T follicular helper cell (primary cell): ENCODE measurements at places on chromosomes 5 and 9.

- DNase-seq: no peak
Measured at GRCh38 chr5:122959740-122960445, 76.6 kb downstream of the PPIC start.

DNA sequence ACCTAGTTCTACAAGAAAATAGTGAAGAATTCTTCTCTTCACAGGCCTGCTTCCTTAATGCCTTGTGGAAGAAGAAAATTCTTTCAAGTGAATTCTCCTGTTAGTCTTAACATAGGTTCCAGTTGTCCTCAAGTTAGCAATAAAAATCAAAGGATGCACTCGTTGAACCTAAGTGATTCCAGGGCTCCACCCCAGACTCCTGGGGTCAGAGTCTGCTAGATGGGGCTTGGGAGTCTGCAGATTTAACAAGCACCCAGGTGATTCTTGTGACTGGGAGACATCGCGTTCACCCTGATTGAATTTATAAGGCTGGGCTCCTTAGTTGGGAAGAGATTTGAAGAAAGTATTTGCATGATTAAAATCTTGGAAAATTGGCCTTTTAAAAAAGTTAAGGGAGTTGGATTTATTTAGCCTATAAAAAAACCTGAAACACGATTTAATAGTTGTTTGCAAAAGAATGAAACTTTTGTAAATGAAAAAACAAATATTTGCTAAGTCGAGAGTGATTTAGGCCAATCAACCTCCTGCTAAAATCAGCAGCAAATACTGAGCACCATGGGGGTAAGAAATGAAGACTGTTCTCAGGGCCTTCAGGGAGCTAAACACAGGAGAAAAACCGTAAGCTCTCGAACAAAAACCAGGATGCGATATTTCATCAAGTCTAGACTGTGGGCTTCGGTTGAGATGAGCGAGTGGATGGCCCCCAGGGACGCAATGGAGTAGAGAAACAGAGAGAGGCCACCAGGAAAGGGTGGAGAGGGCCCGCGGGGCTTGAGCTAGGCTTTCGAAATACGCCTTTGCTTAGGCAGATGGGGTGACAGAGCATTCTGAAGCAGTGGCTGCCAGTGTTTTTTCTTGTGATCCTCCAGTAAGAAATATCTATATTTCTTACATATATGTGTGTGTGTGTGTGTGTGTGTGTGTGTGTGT lies 86.9 kb upstream of the TTC23L start:
- DNase-seq: no peak

GRCh38 chr9:72574156-72574810 lies 52.9 kb downstream of the TMC1 start:
- no peak for DNase-seq

GRCh38 chr5:90590-91547 lies 1.1 kb upstream of the PLEKHG4B start:
- DNase-seq: no peak

- no peak for DNase-seq
Measured at GRCh38 chr5:194102-194501, 2.8 kb downstream of the LRRC14B start.

GRCh38 chr5:168598639-168599038 lies 19.5 kb upstream of the PANK3 start:
- DNase-seq: no peak

- DNase-seq: no peak
Measured at GRCh38 chr9:25177858-25178257, 500.4 kb downstream of the TUSC1 start.

DNA sequence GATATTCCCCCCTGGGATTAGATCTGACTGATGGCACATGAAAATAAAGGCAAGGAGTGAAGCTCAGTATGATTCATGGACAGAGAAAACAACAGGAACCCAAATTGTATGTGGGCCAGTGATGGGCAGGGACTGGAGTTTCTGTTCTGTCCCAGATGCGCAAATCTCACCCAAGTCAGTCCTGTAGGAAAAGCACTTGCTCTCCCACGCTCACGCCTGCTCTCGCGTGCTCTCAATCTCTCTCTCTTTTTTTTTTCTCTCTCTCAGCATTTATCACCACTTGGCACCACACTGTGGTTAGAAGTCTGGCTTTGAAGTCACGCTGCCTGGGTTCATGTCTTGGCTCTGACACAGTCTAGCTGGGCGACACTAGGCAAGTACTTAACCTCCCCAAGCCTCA lies 106.5 kb upstream of the LRRTM2 start:
- no peak for DNase-seq

GRCh38 chr5:79157305-79157704 lies 45.7 kb downstream of the BHMT start:
- DNase-seq: no peak

- no peak for DNase-seq
Measured at GRCh38 chr9:129595311-129595741, 25.6 kb downstream of the C9orf50 start.

- DNase-seq: no peak
Measured at GRCh38 chr5:153489611-153490010, 859 bp upstream of the GRIA1 start.

DNA sequence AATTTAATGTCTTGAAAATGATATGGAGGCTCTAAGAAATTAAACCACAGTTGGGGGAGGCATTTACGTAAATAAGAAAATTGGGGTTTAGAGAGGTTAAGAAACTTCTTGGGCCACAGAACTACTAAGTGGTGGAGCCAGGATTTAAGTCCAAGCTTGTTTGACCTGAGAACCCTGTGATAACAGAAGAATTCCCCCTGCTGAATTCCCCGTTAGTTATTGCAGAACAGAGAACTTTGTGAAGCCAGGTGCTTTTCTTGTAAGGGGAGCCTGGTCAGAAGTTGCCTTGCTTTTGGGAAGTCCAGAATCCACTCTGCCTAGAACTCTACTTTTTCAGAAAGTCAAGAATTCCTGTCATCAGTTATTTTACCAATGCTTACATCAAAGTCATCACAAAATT lies 309.3 kb upstream of the SEMA6A start:
- no peak for DNase-seq

- DNase-seq: no peak
Measured at GRCh38 chr5:150625164-150625535, 15.3 kb upstream of the SYNPO start.

DNA sequence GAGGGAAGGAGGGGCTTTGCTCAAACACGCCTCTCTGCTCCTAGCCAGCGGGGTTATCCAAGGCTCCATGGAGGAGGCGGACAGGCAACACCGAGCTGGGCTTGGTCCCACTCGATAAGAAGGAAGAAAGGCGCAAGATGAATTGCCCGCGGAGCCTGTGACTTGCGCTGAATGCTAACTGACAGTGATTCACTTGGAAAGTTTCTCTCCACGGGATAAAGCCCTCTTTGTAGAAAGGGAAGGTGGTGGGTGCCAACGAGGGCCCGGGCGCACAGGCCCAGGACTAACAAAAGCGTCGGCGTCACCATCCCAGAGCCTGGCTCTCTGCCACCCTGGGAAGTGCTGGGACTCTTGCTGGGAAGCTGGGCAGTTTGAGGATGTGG lies 76.0 kb downstream of the VAV2 start:
- DNase-seq: no peak

GRCh38 chr5:107468276-107468675 lies 202.5 kb downstream of the EFNA5 start:
- DNase-seq: no peak

GRCh38 chr5:150703762-150704161 lies 2.9 kb upstream of the RBM22 start:
- DNase-seq: no peak

- no peak for DNase-seq
Measured at GRCh38 chr9:70045452-70045851, 1.8 kb downstream of the MAMDC2 start.

GRCh38 chr5:149358294-149358651 lies 427 bp downstream of the PCYOX1L start:
- DNase-seq: peak; percentile 18

- no peak for DNase-seq
Measured at GRCh38 chr5:94983861-94984535, 300.9 kb downstream of the MCTP1 start.

- DNase-seq: no peak
Measured at GRCh38 chr5:51383131-51384121, at the start of gene ISL1. Gene ISL1, plus strand, starts transcription at chr5:51383448. Its CDS starts 224 bp downstream, at chr5:51383672.

GRCh38 chr5:112165897-112166737 lies 253.0 kb downstream of the EPB41L4A start:
- no peak for DNase-seq

DNA sequence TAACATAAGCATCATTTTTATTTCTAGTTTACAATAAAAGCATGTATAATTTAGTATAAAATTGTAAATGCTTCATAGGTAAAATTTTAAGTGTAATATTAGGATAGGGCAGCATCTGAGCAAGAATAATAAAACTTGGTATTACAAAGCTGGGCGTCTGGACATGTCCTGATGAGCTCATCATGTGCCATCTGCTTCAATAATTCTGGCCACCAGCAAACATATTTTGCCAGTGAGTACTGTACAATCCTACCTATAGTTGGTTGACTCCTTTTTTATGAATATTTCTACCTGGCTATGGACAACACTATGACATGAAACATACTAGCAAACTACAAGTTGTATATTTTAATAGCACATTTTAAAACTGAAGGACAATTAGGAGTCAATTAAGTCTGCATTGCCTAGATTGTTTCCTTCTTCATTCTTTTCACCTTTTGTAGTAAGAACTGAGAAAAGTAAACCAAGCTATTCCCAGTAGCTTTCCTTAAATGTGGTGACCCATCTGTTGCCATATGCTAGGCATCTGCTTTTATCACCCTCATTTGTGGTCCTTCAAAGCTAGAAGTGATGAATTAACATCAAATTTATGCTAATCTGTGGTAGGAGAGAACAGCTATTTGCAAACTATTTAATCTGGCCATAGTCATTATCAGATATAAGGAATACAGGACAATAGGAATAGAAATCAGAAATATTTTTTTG lies 23.4 kb downstream of the LURAP1L start:
- no peak for DNase-seq

DNA sequence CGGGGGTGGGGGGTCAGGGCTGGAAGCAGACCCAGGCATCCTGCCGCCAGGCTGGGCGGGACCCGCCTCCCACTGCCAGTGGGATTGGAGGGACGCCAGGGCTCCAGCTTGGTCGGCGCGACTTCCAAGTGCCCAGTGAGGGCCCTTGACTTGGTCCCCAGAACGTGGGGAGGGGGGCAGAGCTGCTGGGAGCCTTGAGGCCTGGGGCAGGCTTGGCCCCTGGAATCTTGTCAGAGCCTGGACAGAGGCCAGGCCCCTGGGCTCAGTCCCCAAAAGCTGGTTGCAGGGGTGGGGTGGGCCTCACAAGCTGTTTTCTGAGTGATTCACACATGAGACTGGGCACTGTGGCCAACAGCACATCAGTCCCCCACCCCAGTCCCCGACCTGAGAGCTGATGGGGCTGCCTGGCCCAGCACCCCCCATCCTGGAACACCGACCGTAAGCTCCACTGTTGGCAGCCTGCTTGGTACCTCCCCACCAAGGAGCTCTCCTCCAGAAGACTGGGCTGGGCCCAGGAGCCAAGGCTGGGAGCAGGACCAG lies 526 bp downstream of the CLIC3 start:
- no peak for DNase-seq

- DNase-seq: no peak
Measured at GRCh38 chr5:160702934-160703333, 149.1 kb downstream of the ATP10B start.

GRCh38 chr9:16458696-16459420 lies 411.6 kb downstream of the BNC2 start:
- DNase-seq: no peak

DNA sequence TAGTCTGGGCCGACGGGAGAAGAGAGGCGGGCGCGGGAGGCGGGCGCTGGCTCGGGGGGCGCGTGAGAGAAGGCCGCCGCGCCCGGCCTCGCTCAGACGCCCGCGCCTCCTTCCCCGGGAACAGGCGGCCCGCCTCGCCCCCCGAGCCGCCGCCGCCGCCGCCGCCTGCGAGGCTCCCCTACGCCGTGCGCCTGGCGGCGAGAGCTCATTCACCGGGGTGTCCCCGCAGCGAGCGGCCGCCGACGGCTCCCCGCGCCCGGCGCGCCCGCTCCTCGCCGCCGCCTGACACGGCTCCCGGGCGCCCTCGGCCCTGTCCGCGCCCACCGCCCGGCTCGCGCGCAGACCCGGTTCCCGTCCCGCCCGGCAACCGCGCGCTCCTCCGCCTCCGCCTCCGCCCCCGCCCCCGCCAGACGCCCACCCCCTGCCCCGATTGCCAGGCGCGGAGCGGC lies at the start of gene GNAQ:
Gene GNAQ, minus strand, starts transcription at position 368 of the 449 bp plus-strand sequence. CDS start 576 bp downstream, outside the sequence.
- DNase-seq: no peak

GRCh38 chr5:127562252-127562651 lies 44.8 kb downstream of the PRRC1 start:
- DNase-seq: no peak

- DNase-seq: no peak
Measured at GRCh38 chr5:171369056-171369455, 18.6 kb upstream of the NPM1 start.

DNA sequence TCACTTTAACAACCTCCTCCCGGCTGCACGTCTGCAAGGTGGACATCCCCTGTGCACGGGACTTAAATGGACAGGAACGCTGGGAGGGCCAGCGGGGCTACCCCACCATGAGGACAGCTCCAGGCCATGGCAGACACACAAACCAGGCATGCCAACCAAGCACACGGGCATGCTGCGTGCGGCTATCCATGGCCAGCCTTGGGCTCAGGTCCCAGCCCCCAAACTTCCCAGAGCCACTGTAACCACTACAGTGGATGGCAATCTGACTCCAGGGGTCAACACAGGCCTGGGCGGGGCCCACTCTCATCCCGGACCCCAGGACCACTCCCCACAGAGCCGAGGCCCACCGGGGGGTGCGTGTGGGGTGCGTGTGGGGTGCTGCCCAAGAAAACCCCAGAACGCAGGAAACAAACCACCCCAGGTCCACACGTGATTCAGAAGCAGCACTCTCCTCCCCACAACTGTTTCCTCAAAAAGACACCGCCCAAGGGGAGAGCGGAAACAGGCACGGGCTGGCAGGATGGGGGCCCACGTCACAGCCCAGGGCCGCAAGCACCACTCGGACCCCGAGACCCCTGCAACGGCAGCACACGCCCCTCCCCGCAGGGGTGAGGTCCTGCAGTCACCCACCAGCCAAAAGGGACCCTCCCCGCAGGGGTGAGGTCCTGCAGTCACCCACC lies 7.4 kb downstream of the SLC12A7 start:
- peak; percentile 26 for DNase-seq

GRCh38 chr5:94544031-94544650 lies 74.3 kb downstream of the KIAA0825 start:
- no peak for DNase-seq

DNA sequence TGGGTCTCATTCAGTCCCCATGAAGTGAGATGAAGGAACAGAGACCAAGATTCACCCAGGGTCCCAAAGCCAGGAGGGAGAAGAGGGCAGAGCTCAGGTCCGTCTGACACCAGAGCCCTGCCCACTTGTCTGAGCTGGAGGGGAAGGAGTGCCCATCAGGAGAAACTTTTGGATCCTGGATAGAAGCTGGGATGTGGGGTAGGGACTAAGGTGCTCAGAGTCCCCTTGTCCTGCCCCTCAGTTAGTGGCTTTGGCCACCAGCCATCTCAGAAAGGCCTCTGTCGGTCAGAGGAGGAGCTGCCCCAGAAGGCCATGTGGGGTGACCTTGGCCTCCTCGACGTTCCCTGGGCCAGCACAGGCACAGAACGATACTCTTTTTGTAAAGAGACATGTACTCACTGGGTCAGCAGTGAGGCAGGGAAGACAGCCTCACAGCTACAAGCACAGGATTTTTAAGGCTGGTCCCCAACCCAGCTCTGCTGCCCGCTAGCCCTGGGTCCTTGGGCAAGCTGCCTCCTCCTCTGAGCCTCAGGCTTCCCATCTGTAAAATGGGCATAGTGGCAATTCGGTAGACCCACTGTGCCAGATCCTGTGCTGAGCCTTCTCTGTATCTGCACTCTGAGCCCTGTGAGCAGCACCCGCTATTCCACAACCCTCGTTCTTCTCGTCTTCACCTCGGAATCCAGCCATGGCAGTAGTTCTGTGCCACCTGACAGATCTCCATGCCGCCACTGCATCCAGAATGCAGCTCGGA lies 49.4 kb downstream of the C9orf50 start:
- DNase-seq: no peak

- no peak for DNase-seq
Measured at GRCh38 chr5:67921004-67921601, 294.5 kb upstream of the PIK3R1 start.
